ENCODE measurements at places on chromosomes 4 and X.

- DNase-seq, result peak; percentile 24
These were observed 251.4 kb upstream of the DDX53 start for GRCh38 chrX:22748093-22748999.

DNA sequence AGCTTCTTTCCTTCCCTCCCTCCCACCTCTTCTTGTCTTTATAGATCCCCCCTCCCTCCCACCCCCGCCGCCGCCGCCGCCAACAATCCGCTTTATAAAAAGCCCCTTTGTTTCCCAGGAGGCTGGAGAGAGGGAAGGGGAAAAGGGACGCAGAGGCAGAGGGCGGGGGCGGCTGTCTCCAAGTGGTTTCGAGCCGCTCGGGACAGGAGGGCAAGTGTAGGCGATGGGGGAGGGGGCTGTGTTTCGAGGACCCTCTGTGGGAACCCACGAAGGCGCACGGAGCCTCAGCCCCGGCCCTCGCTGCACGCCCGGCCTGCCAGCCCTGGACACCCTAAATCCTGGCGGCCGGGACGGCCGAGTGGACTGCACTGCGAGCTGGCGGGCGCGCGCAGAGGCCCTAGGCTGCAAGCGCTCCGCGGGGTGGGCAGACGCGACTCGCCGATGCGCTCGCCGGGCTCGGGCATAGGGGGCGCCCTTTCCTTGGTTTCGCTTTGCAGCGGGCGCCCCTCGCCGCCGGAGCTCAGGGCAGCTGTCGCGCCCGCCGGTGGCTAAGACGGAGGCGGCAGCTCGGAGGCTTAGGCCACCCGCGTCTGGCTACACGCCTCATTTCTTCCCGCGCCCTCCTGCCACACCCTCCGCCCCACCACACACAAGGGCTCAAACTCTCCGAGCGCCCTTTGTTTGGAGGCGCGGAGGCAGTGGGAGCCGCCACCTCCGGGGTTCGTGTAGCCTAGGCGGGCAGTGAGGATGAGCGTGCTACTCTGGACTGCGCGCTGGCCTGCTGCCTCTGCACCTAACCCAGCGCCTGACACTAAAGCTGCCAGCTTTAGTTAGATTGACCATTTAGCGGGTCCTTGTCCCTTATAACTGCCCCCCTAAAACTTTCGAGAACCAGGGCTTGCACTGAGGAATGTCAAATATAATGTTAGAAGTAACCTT, 2.2 kb downstream of the MAMLD1 start:
- DNase-seq, result no peak

GRCh38 chr4:123488916-123489315, 92.3 kb downstream of the SPRY1 start:
- no peak for DNase-seq

DNA sequence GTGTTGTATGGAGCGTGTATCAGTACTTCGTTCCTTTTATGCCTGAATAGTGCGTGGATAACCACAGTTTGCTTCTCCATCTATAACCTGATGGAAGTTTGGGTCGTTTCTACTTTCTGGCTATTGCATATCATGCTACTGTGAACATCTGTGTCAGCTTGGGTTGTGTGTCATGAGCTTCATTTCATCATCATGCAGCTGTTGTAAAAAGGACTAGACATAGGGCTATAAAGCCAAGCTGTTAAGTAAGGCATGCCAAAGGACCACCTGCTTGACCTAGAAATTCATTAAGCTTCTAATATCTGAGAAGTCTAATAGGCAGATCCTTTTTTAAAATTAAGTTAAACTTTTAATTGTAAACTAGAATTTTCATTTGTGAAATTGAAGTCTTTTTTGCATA, 18.4 kb downstream of the SMS start:
- no peak for DNase-seq

DNA sequence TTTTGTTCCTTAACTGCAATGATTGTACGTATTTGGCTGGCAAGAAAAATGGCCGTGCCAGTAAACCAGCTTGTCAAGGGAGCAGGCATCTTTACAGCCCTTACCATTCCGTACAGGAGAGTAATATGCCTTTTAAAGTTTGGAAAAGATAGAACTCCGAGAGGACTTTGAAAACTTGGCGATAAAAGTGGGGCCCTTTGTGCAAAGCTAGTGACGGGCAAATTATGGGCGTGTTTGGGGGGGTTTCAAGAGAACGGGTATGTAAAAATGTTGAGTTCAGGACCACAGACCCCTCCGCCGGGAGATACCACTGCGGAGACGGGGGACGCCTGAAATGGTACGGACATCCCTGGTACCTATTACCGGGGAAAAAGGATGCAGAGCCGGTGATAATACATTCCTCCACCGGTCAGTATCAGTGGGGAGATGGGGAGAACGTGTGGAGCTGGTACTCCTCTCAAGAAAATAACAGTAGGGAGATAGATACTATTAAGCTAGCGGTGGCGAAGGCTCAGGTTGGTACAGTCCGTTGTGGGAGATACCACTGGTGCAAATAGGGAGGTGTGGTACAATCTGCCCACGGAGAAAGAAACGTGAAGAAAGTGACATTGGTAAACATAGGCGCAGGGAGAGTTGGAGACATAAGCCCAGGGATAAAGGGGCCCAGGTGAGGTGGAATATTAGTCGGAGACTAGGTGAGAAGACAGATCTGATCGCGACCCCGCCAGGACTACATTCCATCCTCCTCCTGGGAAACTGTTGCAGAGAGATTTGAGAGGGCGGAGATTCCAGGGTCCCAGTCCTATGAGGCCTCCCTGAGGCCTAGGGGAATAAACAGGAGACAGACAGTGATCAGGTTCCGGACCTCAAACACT, 14.5 kb downstream of the SPACA5 start:
- DNase-seq, result peak; percentile 53

GRCh38 chrX:15438332-15438731, 54.1 kb upstream of the VEGFD start:
- DNase-seq, result no peak

DNA sequence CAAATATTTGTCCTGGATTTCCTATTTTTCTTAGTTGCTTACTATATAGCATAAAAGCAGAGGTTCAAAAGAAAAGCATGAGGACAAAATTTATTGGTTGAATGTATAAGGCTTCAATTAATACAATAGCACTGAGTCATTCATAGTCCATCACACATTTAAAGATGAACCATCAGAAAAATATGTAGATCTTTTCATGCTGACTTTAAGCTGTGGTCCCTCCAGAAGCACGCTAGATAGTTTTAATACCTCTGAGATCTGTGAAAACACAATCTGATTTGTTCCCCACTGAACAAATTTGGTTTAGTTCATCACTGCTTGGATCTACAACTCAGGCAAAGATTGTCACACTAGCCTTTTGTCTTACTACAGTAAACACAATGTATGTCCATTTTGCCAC, 377.2 kb upstream of the ANXA10 start:
- DNase-seq, result no peak

DNA sequence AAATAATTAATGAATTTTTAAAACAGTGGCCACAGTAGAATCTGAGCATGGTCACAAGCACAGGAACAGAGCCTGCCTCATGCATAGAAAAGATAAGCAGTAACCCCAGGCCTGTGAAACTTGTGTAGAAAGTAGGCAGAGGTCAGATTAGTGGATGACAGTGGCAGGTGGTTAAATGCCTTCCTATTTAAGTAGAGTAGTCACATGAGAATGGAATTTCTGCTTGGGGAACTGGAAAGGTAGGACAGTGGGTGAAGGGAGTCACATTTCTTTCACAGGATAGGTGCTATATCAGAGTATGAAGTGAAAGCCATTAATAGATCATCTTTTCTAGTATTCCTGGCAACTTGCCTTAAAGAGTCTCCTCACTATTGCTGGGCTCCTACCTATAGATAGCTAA, 34.9 kb upstream of the ASB12 start:
- no peak for DNase-seq

GRCh38 chrX:10280071-10280470, 123.3 kb downstream of the CLCN4 start:
- no peak for DNase-seq

GRCh38 chr4:82629238-82630000, 67.6 kb upstream of the TMEM150C start:
- no peak for DNase-seq

- DNase-seq, result no peak
These were observed 111.9 kb downstream of the PHKA2 start for GRCh38 chrX:18871970-18872369.

DNA sequence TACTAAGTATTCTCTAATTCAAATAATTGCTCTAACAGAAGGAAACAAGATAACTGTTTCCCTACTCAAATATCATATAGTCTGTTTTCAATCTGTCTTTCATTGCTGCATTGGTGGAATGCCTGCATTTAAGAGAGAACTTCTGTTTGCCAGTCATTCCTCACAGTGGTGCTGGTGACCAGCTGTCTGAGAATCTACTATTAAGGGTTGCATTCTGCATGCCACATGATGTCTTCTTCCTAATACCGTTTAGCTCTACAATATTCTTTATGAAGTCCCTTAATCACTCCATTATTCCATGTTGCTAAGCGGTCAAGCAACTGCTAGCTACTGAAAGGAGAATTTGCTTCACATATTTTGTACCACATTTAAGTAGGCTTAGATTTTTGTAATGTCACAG, 167.1 kb upstream of the CENPE start:
- no peak for DNase-seq

- no peak for DNase-seq
These were observed 193.5 kb downstream of the CFAP299 start for GRCh38 chr4:80529026-80529425.

All from NCI-H2029 (cell line).